ENCODE measurements at places on chromosomes 1 and 21.

DNA sequence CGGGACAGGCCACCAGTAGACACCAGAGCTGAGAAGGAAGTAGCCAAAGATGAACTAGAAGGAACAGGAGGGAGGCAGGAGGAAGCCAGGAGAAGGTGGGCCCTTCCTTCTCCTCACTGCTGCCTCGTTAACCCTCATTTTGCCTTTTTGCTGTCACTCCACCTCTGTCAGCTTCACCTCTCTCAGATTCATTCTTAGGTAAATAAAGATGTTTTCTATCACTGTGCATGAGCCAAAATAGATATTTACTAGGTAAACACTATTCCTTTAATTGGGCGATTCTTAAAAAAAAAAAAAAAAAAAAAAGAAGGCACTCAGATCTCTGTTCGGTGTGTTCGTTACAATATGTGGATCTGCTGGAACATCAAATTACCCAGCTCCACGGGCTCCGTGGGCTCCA, 112.3 kb downstream of the GLUL start:
- DNase-seq = no peak

DNA sequence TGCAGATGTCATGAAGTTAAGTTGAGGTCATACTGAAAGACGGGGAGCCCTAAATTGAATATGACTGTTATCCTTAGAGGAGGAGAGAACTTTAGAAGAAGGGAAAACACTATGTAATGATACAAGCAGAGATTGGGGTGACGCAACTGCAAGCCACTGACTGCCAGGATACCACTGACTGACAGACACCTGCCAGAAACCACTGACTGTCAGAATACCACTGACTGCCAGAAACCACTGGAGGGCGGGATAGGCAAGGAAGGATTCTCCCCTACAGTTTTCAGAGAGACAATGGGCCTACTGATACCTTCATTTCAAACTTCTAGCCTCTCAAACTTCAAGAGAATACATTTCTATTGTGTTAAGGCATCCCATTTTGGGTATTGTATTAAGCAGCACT, 388.7 kb downstream of the USH2A start:
- DNase-seq = no peak

DNA sequence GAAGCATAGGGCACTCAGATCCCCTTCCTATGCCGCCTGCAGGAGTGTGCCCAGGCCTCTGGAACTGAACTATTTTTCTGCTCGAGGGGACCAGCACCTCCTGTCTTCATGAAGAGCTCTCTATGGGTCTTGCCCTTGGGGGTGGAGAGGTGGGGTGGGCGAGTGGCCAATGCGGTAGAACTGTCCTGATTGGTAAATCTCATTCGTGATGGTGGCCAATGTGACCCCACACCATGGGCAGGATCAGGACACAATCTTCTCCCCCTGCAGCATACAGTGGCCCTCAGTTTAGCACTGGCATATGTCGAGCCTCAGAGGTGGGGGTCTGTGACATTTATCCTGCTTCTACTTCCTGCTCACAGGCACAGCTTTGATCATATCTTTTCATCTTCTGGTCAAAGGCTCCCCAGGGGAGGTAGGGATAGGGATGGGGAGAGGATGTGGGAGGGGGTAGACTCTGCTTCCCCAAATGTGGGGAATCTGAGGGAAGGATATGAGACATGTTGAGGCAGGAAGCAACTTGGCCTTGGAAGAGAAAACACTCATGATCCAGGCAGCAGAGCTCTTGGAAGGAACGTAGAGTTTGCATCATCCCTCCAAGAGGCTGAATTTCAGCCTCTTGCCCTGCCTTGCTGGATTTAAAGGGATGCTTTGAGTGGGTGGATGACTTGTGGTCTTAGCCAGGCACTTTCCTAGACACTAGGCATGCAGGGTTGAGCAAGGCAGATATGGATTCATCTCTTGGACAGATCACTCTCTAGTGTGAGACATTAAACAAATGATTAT, 81.8 kb downstream of the LAMC2 start:
- no peak for DNase-seq

DNA sequence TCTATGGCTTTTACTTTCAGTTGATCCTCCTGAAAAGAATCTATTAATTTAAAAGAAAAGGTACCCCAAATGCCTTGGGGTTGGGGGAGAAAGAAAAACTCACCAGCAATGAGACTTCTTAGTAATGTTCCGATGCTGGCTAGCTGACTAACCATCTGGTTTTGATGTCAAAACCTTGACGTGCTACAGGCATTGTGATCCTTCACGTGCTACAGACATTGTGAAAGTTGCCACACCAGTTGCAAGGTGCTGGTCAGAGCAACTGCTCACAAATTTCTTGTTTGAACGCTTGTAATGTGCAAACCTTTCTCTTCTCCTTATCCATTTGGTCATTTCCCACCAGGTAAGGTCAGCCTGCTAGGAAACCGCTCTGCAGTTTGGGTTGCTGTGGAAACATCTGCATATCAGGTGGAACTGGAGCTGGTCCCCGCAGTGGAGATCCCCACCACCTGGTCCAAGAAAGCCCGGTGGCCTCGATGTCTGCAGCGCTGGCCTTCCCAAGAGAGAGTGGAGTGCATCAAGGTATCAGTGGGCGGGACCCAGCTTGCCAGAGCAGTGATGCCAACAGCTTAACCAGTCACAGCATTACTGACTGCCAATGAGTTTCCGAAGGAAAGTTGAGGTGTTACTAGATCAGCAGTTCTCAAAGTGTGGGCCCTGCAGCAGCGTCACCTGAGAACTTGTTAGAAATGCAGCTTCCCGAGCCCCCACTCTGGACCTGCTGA, 16.1 kb downstream of the MAB21L3 start:
- DNase-seq = no peak

- no peak for DNase-seq
These were observed 19.2 kb upstream of the GUCA2B start for GRCh38 chr1:42133809-42134526.

GRCh38 chr1:160797861-160798273, 1.9 kb downstream of the LY9 start:
- no peak for DNase-seq

DNA sequence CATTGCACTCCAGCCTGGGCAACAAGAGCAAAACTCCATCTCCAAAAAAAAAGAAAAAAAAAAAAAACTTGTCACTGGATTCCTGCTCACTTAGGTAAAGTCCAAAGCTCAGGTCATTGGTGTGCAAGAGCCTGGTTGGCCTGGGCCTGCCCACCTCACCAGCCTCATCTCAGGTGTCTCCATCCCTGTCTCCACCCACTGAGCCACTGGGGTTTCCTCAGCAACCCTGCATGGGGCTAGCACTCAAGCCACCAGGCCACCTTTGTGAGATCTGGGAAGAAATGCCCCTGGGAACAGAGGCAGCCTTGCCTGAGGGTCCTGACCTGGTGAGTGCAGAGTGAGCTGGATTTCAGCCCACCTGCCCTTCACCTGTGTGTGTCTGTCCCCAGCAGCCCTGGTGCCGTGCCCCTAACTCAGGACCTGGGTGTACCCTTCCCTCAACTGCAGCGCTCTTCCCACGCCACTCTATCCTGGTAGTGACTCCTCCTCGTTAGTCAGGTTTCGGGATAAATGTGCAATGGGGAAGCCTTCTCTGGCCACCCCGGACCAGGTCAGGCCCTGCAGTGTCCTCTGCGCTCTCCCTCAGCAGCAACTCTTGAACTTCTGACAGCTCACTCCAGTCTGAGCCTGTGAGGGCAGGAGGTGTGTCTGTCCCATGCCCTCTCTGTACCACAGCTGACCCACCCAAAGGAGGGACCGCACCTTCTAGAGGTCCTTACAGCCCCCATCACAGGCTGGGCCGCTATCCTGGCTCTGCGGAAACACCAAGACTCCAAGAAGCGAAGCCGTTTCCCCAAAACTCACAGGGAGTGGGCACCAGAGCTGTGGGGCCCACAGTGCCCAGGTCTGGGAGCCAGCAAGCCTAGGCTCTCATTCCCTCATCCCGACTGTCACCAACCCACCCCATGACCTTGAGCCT, 3.3 kb downstream of the PDZK1IP1 start:
- no peak for DNase-seq

- no peak for DNase-seq
These were observed 45.9 kb downstream of the SPSB1 start for GRCh38 chr1:9338397-9339246.

- no peak for DNase-seq
These were observed 251.6 kb downstream of the KIF26B start for GRCh38 chr1:245406426-245406825.

- no peak for DNase-seq
These were observed 28.3 kb upstream of the EPHA8 start for GRCh38 chr1:22534951-22535350.

GRCh38 chr1:119324198-119324597, 44.4 kb upstream of the HAO2 start:
- no peak for DNase-seq

DNA sequence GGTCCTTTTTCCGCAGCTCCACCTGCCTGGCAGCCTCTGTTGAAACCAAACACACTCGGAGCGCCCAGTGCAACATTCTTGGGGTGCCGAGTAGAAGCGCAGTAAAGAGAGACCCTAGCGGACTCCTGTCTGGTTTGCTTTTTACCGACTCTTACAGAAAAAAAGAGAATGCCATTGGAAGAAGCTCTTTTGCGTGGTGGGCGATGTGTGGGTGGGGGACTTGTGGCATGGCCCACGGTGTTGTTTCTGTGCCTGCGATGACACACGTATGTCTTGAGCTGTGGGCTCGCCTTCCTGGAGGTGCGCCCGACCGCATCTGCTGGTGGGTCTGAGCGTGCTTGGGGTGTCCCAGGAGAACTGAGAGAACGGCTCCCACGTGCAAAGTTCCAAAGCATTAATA, 7.3 kb upstream of the BARHL2 start:
- no peak for DNase-seq

DNA sequence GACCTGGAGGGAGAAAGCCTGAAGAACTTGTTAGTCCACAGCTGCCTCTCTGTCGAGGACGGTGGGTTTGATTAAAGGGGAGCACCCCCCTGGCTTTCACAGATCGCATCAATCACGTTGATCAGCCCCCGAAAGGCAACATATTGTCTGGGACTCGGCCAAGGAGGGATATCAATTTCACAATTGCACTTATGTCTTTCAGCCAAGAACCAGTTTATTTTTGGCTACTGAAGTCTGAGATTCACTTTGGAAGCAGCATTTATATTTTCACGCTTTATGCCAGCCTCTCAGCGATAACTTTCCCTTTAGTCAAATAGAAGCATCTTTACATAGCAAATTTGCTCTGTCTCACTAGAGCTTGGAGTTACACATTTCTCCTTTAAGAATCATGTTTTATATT, 253.2 kb upstream of the RRP15 start:
- no peak for DNase-seq

- DNase-seq = no peak
These were observed 5.8 kb downstream of the TCHH start for GRCh38 chr1:152109231-152109997.

GRCh38 chr1:9280015-9280860, 12.5 kb upstream of the SPSB1 start:
- no peak for DNase-seq

DNA sequence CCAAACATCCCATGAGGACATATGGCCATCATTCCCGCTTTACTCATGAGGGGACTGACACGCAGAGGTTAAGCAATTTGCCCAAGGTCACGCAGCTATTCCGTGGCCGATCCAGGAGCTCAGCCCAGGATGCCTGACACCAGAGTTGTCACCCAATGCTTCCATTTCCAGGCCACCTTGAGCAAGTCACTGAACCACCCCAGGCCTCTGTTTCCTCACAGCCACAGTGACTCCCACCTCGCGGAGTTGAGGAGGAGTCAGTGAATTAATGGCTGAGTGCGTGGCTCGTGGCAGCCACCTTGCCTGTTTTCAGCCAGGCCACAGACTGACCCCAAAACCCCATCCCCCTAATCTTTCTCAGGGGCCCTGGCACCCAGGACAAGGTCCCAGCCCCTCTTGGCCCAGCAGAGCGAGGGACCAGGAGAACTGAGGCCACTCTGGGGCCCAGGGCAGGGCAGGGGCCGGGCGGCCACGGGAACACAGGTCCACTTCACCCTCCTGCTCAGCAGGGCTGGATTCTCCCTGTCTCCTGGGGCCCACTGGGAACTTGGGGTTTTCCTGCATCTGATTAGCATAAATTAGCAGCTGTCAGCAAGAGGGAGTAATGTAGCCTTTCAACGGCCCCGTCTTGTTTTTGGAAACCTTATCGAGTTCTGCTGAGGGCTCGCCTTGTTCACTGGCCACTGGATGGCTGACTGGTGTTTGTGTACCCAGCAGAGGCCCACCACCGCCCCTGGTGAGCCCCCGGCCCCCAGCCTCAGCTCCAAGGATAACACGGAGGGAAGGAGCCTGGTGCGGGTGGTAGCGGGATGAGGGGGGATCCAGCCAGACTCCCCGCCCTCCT, 19.7 kb upstream of the LAPTM5 start:
- DNase-seq = no peak

- DNase-seq = no peak
These were observed 114.8 kb downstream of the DNAH14 start for GRCh38 chr1:225044258-225044657.

- no peak for DNase-seq
These were observed 141.6 kb downstream of the KCNT2 start for GRCh38 chr1:196466654-196467053.

DNA sequence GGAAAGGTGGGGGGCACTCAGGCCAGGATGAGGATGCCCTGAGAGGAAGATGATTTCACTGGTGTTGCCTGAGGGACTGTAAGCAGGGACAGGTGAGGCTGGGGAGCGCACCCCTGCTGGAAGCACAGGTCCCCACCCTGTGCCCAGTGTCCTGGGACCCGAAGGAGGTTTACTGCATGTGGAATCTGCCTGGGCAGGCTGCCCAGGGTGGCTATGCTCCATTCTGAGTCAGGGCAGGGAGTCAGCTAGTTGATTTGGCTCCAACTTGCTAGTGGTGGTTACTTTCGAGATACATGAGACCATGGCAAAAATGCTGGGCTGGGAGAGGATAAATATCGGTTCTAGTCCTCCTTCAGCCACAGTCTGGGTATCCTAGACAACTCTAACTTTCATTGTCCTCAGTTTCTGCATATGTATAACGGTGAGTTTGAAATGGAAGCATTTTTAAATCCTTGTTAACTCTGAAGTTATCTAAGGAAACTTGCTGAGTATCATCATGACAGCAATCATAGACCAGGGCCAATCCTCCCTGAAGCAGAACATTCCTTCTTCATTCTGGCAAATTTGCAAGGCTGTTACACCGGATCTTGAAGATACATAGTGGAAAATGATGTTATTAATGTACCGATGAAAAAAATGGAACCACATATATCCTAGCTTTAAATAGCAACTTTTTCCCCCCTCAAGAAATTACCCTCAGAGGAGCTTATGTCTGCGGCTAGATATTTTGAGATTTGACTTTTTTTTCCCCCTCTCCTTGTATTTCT, 7.7 kb downstream of the TLR5 start:
- no peak for DNase-seq

- DNase-seq = no peak
These were observed 45.6 kb downstream of the PBX1 start for GRCh38 chr1:164604541-164604940.
